Stimulated activated CD8-positive, alpha-beta memory T cell treated with anti-CD3 and anti-CD28 coated beads, Interleukin-7, amount 100 ng/mL, for 1 hour (primary cell): ENCODE measurements at places on chromosomes 5 and 9.

DNA sequence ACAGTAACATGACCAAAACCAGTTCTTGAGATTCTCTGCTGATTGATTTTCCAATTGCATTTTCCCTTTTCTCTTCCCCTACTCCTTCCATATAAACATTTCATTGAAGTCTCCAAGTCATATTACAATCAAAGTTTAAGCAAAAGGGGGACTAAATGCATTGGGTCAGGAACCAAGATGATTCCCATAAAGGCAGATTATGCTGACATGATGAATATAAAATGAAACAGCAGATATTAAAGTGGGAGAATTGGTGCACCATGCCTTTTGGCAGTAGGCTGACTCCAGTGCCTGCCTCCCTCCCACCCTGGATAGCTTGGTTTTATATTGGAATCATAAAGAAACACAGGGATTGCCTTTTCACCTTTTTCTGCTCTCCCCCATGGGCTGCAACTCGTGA lies 118.4 kb downstream of the ASTN2 start:
- no peak for DNase-seq

DNA sequence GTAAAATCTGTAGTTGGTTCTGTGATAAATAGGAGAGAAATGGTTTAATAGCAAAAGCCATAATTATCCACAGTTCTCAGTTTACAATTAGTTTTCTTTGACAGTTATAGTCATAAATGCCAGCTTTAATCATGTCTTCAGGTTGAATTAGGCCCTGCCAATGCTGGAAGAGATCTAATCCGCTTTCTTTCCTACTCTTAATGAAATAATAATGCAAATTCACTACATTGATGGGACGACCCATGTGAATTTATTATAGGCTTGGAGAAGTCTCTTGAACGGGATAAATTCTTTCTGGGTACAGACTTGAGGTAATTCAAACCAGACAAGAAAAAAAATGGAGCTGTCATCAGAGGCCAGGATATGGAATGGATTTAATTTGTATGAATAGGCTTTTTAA lies 950.4 kb downstream of the EFNA5 start:
- no peak for DNase-seq

DNA sequence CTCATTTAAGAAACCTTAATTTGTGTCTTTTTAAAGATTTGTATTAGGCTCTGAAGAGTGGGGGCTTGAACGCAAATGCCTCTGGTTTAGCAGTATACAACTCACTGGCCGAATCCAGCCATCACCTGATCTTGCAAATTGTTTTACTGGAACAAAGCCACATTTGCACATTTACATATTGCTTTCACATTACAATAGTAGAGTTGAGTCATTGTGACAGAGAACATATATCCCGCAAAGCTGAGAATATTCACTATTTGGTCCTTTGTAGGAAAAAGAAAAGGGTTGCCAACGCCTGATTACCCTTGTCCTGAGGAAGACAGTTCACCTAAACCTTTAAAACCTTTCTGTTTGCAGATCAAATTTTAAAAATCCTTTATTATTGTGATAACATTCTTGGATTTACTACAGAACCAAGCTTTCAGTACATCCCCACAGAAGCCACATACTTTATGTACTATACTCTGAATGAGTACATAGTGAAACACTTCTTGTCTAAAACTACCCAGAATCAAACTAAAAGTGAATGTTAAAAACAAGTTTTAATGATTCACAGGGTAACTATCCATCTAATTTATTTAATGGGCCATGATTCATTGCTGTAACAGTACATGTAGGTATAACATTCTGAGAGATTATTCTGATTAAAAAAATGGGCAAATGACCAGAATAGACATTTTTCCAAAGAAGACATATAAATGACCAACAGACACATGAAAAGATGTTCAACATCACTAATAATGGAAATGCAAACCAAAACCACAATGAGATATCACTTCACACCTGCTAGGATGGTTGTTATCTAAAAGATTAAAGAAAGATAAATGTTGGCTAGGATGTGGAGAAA lies 161.0 kb downstream of the SLC25A46 start:
- DNase-seq: no peak

- no peak for DNase-seq
Measured at GRCh38 chr5:79851391-79851863, 139.6 kb downstream of the MTX3 start.

DNA sequence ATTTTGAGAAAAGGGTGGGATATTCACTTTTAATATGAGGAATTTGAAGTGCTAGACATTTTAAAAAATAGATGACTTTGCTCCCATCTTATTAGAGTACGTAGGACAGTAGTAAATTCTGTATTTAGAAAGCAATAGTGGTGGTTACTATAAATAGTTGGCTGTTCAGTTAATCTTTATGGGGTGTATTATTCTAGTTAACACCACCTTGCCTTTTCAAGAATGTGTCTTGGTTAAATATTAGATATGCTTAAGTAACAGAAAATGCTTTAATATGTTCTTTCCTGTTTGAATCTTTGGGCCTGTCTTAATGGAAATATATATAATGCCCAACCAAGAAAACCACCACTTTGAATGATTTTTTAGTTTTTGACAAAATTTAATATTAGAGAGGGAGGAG lies 608.7 kb upstream of the FAM174A start:
- DNase-seq: no peak

GRCh38 chr9:108628316-108628715 lies 227.5 kb downstream of the ACTL7B start:
- DNase-seq: no peak

DNA sequence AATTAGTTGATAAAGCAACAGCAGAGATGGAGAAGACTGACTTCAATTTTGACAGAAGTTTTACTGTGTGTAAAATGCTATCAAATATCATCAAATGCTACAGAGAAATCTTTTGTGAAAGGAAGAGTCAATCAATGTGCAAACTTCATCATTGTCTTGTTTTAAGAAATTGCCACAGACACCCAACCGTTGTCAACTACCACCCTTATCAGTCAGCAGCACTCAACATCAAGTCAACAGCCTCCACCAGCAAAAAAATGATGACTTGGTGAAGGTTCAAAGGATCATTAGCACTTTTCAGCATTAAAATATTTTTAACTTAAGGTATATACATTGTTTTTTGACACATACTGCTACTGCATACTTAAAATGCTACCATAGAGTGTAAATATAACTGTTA lies 888.8 kb downstream of the CDH18 start:
- DNase-seq: no peak

GRCh38 chr9:130284249-130284625 lies 18.7 kb downstream of the HMCN2 start:
- DNase-seq: no peak

- DNase-seq: no peak
Measured at GRCh38 chr9:20309124-20309523, 313.2 kb downstream of the MLLT3 start.

- DNase-seq: no peak
Measured at GRCh38 chr5:32158679-32158975, 15.5 kb downstream of the GOLPH3 start.

GRCh38 chr5:126515337-126515736 lies 79.7 kb downstream of the ALDH7A1 start:
- no peak for DNase-seq

DNA sequence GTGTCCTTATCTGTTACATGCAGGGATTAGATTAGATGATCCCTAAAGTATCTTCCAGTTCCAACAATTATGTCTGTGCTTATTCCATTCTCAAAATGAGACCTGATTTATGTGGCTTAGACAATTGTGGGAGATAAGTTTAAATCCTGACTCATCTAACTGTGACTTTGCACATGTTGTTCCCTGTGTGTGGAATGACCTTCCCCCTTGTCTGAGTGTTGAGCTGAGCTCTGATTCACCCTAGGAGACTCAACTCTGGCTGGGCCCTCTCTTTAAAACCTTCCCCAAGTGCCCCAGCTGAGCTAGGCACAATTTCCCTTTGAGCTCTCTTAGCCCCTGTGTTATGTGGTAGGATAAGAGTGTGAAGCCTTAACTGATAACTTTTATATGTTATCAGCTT lies 118.9 kb upstream of the ELL2 start:
- DNase-seq: no peak

- DNase-seq: peak; percentile 56
Measured at GRCh38 chr9:136122425-136123383, 4.0 kb upstream of the TMEM250 start.

DNA sequence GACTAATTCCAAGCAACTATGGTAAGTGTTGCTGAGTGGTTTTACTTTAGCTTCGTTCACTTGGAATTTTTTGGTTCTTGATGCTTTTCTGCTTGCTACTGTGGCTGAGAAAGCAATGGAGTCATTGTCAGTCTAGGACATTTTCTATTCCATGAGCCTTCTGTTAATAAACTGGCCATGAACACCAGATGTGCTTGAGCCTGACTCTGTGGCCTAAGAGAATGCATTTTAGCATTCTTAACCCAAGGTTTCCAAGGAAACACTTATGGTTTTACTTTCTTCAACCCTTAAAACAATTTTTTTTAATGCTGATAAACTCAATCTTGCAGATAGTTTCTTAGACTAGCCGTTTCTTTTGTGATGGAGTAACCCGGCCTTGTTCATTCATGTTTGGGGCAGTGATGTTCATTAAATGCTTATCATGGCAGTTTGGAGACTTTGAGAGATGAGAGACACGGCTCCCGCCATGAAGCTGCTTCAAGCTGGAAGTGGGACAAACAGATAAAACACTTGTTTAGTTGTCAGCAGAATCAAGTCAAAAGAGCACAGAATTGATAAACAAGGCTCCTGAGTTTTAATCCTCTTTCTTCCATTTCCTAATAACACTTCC lies 42.4 kb downstream of the OSTF1 start:
- DNase-seq: no peak

DNA sequence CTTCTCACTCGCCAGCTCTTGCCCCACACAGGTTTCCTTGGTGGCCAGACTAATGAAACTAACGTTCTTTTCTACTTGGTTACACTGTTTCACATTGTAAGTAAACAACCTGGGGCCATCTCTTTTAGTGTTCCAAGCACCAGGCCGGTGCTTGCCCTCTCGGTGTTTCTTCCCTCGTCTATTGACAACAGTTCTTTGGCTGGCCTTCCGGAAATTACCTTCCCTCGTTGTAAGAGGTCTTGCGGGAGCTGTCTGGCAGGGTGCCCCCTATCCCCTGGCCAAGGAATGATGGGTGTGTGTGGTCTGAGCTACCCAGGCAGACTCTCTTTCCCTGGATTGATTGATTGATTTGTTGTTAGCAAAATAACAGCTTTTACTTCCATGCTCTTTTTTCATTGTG lies 918 bp upstream of the MYMK start:
- no peak for DNase-seq

DNA sequence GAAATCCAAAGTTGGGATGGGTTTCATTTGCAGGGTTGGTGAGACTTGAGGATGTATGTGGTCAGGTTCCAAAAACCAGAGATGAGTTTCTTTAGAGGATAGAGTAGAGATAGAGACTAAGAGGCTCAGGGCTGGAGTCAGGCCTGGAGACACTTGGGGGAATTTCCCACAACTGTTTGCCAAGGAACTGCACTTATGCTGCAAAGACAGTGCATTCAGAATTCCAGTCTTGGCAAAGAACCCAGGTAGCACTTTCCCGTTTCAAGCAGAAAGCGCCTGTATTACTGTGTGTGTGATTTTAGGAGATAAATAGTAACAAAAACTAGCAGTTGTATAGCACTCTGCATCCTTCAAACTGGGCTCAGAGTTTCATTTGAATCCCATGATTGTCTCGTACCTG lies 55.4 kb downstream of the SNCAIP start:
- DNase-seq: no peak

GRCh38 chr5:142095651-142096330 lies 12.8 kb upstream of the NDFIP1 start:
- peak; percentile 32 for DNase-seq
